ENCODE measurements at places on chromosomes 5 and 9.

GRCh38 chr9:134516464-134516863, 125.1 kb upstream of the COL5A1 start:
- no peak for DNase-seq

- no peak for DNase-seq
Measured at GRCh38 chr9:137787381-137787780, 90.2 kb upstream of the CACNA1B start.

GRCh38 chr9:116468369-116468768, 218.7 kb upstream of the TRIM32 start:
- DNase-seq: no peak

GRCh38 chr5:138351517-138351916, 968 bp upstream of the KDM3B start:
- no peak for DNase-seq

GRCh38 chr5:142445266-142445665, 120.4 kb upstream of the SPRY4 start:
- DNase-seq: no peak

DNA sequence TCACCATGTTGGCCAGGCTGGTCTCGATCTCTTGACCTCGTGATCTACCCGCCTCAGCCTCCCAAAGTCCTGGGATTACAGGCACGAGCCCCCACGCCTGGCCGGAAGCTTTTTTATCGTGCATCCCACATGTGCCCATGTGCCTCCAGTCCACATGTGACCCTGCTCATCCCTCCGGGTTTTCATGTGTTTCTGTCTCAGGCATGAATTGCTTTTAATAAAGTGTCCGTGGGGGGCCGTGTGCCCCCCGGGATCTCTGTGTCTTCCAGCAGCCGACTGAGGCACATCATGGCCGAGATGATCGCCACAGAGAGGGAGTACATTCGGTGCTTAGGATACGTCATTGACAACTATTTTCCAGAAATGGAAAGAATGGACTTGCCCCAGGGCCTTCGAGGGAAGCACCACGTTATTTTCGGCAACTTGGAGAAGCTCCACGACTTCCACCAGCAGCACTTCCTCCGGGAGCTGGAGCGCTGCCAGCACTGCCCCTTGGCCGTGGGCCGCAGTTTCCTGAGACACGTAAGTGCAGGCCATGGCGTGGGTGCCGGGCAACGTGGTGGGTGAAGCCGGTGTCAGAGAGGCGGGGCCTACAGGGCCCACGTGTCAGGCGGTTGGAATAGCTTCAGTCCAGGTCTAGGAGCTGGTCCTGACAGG, 22.1 kb upstream of the LRRC14B start:
- DNase-seq: no peak

DNA sequence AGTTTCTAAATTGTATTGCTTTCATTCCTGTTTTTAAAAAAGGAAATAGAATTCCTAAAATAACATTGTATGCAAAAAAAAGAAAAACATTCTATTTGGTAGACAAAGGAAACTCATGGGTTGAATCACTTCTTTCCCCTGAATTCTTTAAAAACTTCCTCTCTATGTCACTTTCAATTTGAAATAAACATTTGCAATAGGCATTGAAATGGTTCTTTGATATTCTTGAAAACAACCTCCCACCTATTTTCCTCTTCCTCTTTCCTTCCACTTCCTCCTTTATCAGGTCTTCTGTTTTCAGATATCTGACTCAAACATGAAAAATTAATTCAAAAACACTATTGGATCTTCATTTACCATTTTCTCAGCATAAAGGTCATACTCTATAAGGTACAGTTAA, 442.0 kb upstream of the MEF2C start:
- no peak for DNase-seq

GRCh38 chr5:178069909-178070308, 43.4 kb upstream of the N4BP3 start:
- peak; percentile 73 for DNase-seq

DNA sequence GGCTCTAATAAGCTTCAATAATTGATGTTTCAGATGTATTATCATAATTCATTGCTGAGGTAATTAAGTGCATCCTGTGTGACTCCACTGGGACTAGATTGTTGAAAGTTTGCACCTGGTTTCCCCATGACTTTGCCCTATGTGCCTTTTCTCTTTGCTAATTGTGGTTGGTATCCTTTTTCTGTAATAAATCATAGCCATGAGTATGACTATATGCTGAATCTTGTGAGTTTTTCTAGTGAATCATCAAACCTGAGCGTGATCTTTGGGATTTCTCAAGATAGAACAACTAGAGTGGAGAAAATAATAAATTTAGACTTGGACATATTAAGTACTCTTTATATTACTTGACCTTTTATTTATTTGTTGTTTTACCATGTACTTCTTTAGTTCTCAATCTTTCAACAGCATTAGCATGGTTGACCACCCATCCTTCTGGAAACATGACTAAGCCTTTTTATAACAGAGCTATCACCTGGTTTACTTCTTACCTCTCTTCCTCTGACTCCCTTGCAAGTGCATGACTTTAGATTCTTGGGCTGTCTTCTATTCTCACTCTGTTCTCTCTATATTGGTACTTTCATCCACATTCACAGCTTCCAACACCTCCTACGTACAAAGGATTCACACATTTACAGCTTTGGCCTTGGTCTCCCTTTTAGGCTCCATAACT, 239.6 kb upstream of the TAS2R1 start:
- no peak for DNase-seq

- DNase-seq: no peak
Measured at GRCh38 chr9:122370303-122370702, 521 bp upstream of the PTGS1 start.

DNA sequence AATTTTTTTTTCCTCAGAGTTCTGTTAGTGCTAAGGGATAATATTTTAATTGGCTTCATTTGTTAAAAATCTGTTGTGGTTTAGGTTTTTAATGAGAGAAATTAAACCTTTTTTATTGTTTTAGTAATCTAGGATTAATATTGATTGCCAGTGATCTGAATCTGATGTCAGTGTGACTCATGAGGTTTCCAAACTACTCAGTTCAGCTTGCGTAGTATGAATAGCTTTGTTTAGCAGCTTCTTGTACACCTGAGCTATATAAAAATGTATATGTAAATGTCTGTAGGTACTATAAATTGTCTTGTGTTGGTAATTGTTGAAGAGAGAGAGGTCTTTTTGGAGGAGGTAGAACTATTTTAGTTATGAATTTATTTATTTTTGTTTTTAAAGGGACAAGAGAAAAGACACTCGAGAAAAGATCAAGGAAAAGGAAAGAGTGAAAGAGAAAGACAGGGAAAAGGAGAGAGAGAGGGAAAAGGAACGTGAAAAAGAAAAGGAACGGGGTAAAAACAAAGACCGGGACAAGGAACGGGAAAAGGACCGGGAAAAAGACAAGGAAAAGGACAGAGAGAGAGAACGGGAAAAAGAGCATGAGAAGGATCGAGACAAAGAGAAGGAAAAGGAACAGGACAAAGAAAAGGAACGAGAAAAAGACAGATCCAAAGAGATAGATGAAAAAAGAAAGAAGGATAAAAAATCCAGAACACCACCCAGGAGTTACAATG, 26.3 kb downstream of the SREK1 start:
- no peak for DNase-seq

- DNase-seq: no peak
Measured at GRCh38 chr5:150164211-150164980, 2.2 kb upstream of the CDX1 start.

DNA sequence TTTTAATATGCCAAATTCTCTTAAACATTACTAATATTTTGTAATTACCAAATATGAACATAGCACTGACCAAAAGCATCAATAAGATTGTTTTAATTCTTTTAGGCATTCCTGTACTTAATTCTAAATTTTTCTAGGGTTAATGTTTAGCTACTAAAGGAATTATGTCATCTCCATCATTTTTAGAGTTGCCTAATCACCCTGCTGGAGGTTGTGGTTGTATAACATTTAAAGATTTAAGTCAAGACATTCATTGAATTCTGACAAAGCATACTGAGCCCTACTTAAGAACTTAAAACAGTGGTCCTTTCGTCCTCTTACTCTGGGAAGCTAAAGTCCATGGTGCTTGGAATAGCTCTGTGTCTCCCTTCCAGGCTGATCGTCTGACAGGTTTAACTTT, 28.1 kb upstream of the DAB2 start:
- no peak for DNase-seq

GRCh38 chr9:124137009-124137943, 120.5 kb upstream of the NEK6 start:
- no peak for DNase-seq

DNA sequence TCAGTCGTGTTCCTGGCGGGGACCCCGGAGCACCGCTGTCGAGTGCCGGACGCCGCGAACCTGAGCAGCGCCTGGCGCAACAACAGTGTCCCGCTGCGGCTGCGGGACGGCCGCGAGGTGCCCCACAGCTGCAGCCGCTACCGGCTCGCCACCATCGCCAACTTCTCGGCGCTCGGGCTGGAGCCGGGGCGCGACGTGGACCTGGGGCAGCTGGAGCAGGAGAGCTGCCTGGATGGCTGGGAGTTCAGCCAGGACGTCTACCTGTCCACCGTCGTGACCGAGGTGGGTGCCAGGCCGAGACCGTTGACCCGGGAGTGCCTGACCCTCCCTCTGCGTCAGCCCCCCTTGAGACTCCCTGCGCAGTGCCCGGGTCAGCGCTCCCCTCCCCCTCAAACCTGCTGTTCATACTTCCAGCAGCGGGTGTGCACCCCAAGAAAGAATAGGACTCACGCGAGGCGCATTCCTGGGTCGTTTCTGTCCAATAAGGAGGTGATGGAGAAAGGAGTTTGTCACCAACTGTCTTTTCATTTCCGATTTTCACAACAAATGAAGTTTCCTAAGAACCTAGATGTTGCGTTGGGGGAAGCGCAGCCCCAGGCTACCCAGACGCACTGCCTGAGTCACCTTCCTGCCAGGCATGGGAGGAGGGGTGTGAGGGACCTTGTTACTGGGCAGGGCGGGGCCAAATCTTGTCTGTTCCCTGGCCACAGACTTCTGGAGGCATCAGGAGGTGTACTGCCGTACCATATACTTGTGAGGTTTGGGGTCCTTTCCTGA, 722 bp downstream of the SLC22A4 start:
- peak; percentile 87 for DNase-seq

DNA sequence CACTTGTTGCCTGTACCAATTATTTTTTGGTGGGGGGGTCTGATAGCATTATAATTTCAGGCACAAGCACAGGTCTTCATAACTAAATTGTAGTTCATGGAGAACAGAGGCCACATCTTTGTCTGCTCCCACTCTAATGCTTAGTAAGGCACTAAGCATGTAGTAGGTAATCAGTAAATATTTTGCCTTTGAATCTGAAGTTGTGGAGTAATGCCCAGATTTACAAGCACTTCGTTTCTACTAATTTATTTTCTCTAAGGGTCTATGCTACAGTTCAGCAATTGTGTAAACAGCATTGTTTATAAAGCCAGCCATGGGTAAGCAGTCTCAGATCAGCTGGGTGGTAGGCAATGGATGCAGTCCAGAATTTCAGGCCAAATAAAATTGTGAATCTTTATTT, 78.6 kb downstream of the GRIA1 start:
- DNase-seq: no peak

DNA sequence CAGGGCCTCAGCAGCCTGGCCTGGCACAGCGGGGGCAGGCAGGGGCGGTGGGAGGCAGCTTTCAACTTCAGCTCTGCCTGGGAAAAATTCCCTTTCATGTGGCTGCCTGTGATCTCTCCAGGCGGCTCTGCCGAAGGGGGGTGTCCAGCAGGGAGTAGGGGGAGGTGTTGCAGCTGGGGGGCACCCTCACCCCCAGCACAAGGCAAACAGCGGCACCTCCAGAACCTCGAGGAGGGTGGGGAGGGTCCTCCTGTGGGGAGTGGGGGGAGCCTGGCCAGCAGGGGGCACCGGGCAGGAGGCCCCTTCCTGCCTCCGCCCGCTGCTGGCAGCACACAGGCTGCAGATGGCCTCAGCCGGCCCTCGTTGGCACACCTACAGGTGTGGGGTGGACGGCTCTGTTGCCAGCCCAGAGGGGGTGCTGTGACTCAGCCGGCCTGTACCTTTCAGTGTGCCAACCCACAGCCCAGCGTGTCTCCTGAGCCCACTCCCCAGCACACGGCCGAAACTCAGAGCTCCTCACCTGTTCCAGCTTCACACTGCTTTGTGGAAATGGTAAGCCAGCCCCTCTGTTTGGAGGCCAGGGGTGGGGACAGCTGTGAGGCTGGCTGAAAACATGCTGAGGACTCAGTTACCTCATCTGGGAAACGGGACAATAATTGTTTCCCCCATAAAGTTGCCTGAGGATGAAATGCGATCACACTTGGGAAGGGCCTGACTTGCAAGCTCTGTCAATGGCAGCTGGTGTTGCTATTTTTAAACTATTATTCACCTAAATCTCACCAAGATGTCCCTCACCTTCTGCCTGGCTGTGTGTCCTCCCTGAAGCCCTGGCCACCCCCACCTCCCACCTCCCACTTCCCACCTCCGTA, 37.0 kb downstream of the CXXC5 start:
- no peak for DNase-seq

DNA sequence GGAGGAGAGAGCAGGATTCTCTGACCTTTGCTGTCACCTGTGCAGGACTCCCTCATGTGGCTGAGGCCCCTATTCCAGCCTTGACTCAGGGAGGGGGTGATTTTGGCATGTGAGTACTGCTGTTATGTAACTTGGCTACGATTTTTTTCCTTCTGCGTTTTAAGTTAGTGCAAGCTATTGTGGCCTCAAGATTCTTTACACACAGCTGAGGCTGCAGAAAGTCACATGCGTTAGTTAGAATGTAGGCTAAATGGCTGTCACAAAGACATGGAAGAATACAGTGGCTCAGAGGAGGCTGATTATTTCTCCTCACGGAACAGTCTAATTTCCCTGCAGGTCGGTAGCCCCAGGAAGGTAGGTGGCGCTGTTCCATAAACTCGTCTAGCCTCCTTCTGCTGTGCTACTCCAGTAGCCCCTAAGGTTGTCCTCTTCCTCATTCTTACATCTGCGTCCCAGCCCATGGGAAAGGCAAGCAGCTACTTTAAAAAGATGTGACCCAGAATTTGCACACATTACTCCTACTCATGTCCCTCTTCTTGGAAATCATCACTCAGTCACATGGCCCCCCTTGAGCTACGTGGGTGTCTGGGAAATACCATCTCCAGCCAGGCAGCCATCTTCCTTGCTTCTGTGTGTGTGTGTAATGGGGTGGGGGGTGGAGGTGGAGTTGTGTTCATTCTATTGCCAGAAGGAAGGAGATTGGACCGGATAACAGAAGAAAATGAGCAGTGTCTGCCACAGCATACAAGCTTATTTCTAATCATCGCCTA, 486.6 kb downstream of the CCDC171 start:
- no peak for DNase-seq

- no peak for DNase-seq
Measured at GRCh38 chr5:75356719-75357118, 19.7 kb downstream of the HMGCR start.

DNA sequence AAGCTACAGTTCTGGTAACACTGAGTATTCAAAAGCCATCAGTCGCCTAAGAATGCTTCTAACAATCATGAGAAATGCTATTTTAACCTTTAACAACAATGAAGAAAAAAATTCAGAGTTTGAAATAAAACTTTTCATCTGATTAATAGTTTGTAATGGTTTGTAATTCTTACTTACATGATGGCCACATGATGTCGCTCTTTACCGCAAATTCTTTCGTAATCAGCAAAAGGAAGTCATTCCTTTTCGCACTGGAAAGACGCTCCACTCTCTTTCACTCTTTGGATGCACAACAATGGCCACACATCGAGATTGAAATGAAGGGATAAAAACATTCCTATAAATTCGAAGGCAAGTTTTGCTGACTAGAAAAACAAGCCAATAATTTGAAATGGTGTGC, at the start of gene PCDHA7:
TSS of gene PCDHA7 (plus strand) at position 277 of the 400 bp plus-strand sequence. CDS start at position 392, 115 bp downstream.
- DNase-seq: no peak

All from activated CD4-positive, alpha-beta T cell treated with anti-CD3 and anti-CD28 coated beads, Interleukin-2, amount 10 ng/mL, durations not matched to agents 24 days and 14 days (primary cell).